ENCODE measurements at places on chromosomes 7 and 10.
A peak's percentile ranks its signal among the peaks of the same experiment; 100 is the strongest.

DNA sequence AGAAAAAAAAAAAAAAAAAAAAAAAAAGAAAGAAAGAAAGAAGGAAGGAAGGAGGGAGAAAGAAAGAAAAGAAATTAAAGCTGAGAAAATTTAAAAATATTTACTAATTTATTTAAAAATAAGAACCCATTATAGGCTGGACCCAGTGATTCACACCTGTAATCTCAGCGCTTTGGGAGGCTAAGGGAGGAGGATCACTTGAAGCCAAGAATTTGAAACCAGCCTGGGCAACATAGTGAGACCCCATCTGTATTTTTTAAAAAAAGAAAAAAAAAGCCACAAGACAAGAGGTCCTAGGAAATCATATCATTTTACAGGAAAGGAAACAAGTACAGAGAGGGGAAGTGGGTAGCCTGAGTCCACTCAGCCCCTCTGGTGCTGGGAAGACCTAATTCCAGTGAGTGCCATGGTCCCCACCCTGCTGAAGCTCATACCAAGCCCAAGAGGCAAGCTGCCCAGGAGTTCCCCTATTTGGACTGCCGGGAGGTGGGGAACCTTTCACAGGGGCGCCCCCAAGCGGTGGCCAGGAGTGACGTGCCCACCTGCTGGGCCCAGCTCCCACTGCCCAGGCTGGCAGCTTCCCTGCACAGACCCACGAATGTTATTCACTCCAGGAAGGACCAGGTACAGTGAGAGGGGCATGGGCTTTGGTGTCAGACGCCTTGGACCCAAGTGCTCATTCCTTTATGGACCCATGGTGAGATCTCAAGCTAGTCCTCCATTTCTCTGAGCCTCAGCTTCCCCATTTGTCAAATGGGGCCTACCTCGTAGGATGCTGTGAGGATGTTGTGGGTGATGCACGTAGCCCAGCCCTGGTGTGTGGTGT lies 133.6 kb downstream of the ZMIZ1 start:
- DNase-seq = peak; percentile 75

DNA sequence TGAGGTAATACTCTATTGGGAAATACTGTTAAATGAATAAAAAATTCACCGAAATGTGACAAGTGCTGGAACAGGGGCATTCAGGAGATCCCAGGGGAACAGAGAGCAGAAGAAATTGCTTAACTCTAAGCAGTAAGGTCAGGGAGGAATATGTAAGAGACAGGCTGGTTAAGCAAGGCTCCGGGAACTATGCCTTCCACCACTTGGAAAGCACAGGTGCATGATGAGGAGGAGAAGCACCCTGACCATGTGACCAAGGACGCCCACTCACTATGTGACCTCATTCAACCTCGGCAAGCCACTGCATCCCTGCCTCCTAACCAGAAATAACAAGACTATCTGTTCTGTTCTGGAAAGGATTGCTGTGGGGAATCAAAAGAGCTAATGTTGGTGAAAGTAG lies 218.4 kb downstream of the ELMO1 start:
- DNase-seq = no peak

DNA sequence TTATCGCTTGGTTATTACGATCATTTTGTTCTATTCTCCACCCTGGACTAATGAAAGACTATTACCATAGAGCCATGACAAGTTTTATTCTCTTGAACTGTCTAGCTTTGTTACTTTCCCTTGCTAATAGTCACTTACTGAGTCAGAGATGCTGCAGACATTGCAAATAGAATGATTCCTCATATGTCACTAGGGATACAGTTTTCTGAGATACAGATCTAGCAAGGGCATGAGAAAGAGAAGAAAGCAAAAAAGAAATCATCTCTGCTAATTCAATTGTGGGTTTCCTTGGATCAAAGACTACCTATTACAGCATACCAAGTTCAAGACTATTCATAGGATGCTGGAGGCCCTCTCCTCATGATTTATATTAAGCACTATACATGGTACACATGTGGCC lies 204.3 kb downstream of the MBL2 start:
- DNase-seq = no peak

- no peak for DNase-seq
These were observed 91.1 kb upstream of the ARHGAP21 start for GRCh38 chr10:24814568-24815313.

All from NCI-H82 (cell line).